ENCODE measurements at places on chromosomes 1 and 21. TPM values are rescaled to one million over a fixed set of nuclear protein-coding genes. Genes with fewer than 3 reads are reported as not detected.

GRCh38 chr1:75841421-75841820 lies 44.7 kb downstream of the MSH4 start:
- no peak for DNase-seq

DNA sequence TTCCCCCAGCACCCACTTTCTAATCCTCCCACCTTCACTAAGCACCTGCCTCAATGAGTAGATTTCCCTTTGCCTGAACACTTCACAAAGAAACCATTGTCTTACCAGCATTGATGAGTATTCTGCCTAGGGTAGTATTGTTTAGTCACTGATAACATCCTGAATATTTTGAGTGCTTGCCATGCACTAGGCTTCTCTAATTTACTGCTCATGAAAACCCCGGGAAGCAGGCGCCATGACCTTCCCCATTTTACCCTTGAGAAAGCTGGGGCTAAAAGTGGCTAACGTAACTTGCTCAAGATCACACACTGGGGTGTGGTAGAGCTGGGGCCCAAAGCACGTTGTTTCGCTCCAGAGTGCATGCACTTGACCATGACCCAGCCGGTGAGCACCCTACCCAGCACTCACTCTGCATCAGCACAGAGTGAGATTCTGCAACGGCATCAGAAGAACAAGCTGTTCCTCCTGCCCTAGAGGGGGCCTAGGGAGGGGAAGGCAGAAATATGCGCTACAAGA lies 10.6 kb upstream of the F3 start:
- no peak for DNase-seq

The CD164L2 gene
- 0.25 TPM for polyA plus RNA-seq

- DNase-seq: no peak
Measured at GRCh38 chr1:199161319-199161680, 522.5 kb downstream of the PTPRC start.

- DNase-seq: no peak
Measured at GRCh38 chr1:27068922-27069321, 56.3 kb upstream of the TENT5B start.

DNA sequence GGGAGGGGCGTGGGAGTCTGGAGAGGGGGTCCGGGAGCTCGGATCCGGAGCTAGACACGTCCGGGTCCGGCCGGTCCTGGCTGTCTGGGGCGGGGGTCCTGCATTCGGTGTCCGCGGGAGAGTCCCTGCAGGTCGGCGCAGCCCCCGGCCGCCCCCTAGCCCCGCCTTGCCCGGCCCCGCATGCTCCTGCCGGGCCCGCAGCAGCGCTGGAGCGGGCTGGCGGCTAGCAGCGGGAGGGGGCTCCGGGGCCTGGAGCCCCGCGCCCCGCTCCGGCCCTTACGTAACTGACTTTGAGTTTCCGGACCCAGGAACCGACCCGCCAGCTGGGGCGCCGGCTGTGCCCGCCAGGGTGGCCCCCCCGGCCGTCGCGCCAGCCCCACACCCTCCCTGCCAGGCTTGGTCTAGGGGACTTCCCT lies 26.9 kb upstream of the EPB41 start:
- DNase-seq: no peak

The FCAMR gene
- 12.5 TPM for polyA plus RNA-seq

GRCh38 chr21:42666925-42667324 lies 13.5 kb downstream of the PDE9A start:
- no peak for DNase-seq

GRCh38 chr1:33397994-33398393 lies 32.9 kb downstream of the PHC2 start:
- no peak for DNase-seq

GRCh38 chr21:44482581-44483287 lies 27.4 kb downstream of the LRRC3 start:
- no peak for DNase-seq

DNA sequence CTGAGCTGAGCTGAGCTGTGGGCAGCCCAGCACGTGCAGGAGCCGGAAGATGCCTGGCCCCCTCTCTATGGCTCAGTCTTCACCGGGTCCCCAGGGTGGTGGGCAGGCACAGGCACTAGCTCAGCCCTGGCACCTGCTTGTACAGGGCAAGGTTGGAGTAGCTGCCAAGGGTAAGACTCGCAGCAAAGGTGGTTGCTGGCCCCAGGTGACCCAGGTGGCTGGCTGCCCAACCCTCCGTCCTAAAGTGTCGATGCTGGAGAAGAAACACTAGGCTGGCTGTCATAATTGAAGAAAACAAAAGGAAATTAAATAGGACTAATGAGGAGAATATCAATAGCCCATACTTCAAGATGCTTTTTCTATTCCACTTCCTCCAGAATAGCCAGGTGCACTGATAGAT lies 77.1 kb upstream of the ACTL8 start:
- no peak for DNase-seq

DNA sequence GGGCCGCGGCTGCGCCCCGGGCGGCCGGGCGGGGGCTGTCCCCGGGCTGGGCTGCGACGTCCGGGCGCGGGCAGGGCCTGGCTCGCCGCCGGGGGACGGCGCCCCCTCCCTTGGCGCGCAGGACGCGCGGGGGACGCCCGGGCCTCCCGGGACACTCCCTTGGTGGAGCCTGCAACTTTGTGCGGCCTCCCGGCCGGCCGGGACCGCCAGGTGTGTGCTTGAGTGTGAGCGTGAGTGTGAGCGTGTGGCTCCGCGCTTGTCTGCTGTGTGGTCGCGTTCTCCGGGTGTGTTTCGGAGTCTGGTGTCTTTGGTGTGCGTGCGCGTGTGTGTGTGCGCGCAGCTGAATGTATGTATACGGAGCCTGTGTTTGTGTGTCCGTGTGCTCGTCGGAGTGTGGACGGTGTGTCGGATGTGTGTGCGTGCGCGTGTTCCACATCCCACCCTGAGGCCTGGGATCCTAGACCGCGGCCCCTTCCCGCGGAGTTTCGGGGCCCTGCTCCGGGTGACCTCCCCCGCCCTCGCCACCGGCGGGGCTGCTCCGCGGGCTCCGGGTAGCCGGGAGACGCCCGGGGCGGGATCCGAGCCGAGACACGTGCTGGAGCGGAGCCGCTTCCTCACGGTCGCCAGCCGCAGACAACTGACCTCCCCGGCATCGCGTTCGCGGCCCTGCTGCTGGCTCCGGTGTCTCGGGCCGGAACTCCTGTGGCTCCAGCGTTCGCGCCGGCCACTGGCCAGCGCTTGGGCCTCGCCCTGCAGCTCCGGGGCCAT lies 1.7 kb downstream of the PTPRU start:
- DNase-seq: no peak

The FCRL6 gene
- polyA plus RNA-seq: 0.08 TPM

The RSPH1 gene
- 15.3 TPM for polyA plus RNA-seq

The OLFM3 gene
- 32.3 TPM for polyA plus RNA-seq

DNA sequence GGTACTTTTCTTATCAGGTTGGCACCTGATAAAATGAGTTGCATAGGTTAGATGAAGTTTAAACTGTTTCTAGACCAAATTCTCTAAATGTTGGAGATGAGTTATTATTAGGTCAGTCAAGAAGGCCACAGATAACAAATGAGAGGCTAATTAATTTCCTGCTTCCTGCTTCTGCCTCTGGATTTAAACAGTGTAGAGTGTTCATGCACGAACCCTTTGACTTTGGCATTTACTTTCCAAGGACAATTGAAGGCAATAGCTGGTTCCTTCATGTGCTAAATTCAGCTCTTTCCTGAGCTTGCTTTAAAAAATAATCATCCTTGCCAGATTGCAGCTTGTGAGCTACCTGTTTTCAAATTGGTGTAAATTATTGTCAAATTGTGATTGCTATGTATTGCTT lies 80.6 kb downstream of the RASAL2 start:
- no peak for DNase-seq

DNA sequence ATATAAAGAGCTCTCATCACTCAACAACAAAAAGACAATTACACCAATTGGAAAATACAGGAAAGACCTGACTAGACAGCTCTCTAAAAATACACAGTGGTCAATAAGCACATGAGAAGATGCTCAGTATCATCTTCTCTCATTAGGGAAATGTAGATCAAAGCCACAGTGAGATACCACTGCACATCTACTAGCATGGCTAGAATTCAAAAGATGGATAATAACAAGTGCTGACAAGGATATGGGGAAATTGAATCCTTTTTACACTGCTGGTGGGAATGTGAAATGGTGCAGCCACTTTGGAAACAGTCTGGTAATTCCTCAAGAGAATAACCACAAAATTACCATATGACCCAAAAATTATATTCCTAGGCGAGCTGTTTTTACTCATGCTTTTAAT lies 9.4 kb downstream of the ACOT7 start:
- DNase-seq: no peak

GRCh38 chr1:118223426-118223825 lies 38.4 kb upstream of the SPAG17 start:
- DNase-seq: peak; percentile 10

DNA sequence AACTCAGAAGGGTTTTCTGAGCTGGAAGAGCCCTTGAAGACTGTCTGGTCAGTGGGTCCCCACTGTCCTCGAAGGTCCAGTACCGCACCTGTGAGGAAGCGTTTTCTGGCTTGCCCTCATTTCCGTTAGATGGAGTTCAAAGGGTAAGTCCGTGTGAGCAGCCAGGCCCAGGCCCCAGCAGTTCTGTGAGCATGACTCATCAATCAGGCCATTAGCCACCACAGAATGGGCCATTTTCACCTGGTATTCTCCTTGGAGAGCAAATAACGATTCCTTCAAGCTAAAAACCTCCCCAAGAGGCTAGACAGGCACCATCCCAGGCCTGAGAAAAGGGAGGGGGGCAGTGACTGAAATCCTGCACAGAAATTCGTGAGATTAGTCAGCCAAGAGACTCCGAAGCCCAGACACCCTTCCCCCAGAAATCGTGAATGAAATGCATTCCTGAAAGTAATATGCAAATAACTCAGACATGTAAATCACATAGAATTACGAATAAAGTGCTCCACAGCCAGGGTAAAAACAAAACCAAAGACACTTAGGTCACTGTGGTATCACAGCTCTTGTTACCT lies 66.0 kb downstream of the BCAR3 start:
- no peak for DNase-seq

The NCDN gene
- 12.5 TPM for polyA plus RNA-seq

DNA sequence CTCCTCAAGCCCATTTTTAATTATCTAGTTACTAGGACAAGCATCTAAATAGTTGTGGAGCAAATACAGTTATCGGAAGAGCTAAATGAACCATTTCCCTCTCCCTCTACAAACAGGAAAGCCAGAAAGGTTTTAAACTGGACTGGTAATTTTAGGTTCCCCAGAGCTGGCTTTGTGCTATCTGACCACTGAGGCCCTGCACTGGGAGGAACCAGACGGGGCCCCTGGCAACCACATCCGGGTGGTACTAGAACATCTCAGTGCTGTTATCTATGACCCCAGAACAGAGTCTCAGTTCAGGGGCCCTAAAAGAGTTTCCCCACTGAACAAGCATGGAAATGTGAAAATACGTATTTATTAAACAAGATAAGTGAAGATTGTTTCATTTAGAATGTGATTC lies 7.7 kb upstream of the RSPH1 start:
- DNase-seq: no peak

GRCh38 chr1:206705191-206705590 lies 20.5 kb downstream of the MAPKAPK2 start:
- no peak for DNase-seq

The HSF2BP gene
- polyA plus RNA-seq: 1.8 TPM

GRCh38 chr1:68016381-68016780 lies 34.0 kb downstream of the DIRAS3 start:
- DNase-seq: no peak

The MX1 gene
- 9.7 TPM for polyA plus RNA-seq

DNA sequence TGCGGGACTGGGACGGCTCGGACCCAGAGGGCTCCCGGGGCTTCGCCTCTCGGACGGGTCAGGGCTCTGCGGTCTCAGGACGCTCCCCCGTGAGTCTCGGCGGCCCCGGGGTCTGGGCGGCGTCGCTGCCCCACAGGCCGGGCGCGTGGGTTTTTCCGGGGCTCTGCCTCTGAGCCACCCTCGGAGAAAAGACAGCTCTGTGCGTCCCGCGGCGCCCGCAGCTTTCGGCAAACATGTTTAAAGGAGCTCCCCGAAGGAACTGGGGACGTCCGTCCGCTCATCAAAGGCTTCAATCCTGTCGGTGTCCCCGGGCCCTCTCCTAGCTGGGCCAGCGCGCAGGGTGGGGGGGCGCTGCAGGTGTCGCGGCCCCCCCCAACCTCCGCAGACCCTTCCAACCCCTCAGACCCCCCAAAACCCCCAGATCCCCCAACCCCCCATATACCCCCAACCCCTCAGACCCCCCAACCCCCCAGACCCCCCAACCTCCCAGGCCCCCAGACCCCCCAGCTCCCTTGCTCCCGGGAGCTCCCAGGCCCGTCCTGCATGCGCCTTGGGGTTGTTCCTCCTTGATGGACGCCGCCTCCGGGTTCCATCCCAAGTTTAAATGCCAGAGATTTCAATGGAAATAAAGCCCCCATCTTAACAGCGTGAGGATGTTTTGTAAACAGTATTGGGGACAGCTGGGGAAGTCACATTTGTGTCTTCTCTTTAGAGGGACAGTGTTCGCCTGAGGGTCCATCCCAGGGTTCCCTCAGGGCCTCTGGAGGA lies 996 bp upstream of the C1orf159 start:
- no peak for DNase-seq

DNA sequence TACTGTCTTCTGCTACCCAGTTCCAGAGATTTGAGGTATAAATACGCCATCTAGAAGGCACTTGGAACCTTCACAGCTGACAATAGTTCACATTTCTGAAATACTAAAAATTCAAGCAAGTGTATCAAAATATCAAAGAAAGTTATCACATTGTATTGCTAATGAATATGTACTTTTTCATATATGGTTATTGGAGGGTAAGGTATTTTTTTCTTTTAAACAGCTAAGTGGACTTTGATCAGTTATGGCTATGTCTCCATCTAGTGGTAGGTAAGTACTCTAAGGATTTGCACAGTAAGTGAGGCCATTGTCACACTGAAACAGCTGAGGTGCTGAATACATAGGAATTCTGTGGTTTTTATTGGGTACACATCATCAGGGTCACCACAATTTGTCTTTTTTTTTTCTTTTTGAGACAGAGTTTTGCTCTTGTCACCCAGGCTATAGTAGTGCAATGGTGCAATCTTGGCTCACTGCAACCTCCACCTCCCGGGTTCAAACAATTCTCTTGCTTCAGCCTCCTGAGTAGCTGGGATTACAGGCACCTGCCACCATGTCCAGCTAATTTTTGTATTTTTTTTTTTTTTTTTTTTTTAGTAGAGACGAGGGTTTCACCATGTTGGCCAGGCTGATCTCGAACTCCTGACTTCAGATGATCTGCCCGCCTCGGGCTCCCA lies 49.1 kb upstream of the CR2 start:
- DNase-seq: peak; percentile 48

DNA sequence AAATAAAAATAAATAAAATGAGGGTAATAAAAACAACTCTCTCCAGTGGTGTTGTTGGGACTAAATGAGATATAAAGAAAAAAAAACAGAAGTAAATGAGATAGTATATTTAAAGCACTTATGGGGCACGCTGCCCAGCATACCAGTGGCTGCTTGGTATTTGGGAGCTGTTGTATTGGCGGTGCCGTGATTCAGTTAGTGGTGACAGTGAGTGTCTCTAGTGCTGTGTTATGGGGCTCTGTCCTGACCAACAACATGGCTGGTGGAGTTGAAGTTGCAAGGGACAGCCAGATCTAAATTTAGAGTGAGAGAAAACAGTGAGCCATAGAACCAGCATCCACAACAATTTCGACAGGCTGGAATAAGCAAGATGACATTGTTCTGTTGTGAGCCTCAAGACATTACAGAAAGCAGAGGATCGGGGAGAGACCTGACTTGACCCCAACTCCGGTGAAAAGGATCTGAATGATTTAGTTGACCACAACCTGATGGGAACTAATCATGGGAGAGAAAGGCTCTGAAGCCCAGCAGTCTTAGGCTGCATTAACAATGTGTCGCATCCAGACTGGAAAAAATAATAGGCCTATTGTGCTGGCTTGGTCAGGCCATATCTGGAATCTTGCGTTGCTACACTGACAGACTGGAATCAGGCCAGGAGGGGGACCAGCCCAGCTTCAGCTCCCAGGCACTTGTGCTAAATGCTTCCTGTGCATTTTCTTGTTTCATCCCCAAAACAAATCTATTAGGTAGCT lies 2.4 kb upstream of the MFSD2A start:
- DNase-seq: no peak

The TNFSF4 gene
- polyA plus RNA-seq: 1.7 TPM
